Effector CD4-positive, alpha-beta T cell (primary cell): ENCODE measurements at places on chromosomes 5 and 9.

- no peak for DNase-seq
Observed at GRCh38 chr5:141777711-141778110, 95.7 kb upstream of the ARAP3 start.

DNA sequence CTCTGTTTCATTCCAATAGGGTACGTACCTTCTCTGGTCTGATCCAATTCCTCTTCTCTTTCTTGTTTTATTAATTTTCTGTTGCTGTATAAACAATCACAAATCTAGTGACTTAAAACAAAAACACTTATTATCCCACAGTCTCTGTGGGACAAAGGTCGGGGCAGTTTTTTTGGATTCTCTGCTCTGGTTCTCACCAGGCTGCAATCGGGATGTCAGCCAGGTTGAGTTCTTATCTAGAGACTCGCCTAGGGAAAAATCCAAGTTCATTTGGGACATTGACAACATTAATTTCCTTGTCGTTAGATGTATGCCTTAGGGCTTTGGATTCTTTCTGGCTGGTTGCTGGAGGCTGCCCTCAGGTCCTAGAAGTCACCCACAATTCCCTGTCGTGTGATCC lies 430.5 kb upstream of the RORB start:
- no peak for DNase-seq

DNA sequence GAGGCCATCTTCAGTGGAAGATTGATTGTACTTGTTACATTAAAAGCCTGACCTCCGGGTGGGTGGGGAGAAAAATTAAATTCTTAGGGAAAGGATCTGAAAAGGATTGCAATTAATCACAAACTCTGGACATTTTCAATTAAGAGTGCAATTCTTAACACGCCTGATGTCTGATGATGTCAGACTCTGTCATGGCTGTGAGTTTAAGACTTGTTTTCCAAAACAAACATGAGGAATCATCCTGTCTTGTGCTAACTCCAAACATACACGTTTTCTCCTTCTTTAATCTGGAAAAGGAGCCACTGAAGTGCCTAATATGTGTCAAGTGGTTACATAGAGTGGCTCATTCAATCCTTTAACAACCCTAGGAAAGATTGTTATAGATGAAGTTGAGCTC lies 60.4 kb upstream of the SMIM23 start:
- DNase-seq = no peak

GRCh38 chr5:78287833-78288232 lies 6.7 kb downstream of the AP3B1 start:
- DNase-seq = no peak

DNA sequence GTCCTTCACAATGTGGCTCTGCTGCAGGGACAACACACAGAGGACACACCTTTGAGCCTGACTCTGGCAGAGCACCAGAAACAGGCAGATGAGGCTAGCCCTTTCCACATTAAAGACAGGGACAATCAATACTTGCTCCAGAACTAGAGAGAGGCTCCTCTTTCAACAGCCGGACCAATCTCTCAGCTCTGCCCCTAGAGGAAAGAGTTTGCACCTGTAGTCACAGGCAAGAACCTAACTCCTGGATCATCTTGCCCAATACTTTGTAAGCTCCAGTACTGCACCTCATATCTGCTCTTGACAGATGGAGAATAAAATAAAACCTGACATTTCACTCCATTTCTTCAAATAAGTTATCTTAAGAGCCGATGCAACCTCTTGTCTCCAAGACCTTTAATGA lies 52.1 kb downstream of the EPB41L4A start:
- DNase-seq = no peak

DNA sequence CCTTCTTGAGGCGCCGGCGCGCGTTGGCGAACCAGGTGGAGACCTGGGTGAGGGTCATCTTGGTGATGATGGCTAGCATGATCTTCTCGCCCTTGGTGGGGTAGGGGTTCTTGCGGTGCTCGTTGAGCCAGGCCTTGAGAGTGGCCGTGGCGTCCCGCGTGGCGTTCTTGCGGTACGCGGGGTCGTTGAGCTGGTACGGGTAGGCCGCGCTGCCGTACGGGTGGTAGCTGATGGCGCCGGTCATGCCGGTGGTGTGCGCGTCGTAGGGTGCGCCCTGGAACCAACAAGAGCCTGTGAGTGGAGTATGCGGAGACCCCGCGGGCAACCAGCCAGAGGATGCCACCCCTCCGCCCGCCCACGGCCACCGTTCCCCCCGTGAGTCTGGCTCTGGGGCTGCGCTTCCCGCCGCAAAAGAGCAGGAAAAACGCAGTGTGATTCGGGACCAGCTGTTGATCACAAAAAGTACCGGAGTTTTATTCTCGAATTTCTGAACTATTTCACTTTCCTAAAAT lies 1.9 kb downstream of the IRX2 start:
- no peak for DNase-seq

GRCh38 chr9:110767559-110768063 lies 99.0 kb downstream of the MUSK start:
- DNase-seq = no peak

- peak; percentile 41 for DNase-seq
Observed at GRCh38 chr5:159156426-159157238, 52.7 kb downstream of the RNF145 start.
